NCI-H460 (cell line): ENCODE measurements at places on chromosomes 2 and 18. TPM values are rescaled to one million over a fixed set of nuclear protein-coding genes. Genes with fewer than 3 reads are reported as not detected.
A peak's percentile ranks its signal among the peaks of the same experiment; 100 is the strongest.

HOXD3 gene
- not detected in 2 replicates for total RNA-seq

DNA sequence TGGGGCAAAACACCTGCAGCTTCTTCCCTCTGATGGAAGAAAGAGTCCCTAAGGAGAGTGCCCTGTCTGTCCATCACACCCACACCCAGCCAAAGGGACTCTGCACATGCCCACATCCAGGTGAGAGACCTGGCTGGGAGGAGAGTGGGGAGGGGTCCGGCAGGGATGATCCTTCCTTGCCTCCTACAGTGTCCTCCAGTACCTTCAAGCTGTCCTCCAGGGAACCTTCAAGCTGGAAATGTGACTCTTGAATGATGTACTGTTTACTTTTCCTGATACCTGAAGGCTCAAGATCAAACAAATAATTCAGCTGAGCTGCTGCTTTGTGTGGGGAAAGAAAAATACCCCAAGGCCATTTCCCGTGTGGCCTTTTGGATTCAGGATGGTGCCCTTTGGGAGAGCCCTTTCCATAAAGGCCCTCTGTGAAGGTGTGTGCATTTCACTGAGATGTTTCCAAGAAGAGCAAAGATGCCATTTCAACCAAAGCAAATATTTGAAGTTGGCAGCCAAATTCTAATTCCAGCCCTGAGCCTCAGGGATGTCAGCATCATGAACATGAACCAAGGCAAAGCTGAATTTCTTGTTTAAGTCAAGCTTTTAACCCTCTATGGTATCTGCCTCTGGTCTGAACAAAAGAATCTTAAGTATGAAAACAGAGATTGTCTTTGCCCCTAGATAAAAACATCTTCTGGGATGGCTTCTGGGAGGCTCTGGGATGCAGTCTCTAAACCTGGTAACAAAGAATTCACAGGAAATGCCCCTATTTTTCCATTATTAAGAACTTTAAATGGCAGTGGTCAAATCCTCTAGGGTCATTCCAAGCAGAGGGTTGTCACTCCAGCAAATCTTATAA is 11.1 kb downstream of the EVA1A start:
- DNase-seq = no peak

ANKRD62 gene
- total RNA-seq = not detected in 2 replicates

DNA sequence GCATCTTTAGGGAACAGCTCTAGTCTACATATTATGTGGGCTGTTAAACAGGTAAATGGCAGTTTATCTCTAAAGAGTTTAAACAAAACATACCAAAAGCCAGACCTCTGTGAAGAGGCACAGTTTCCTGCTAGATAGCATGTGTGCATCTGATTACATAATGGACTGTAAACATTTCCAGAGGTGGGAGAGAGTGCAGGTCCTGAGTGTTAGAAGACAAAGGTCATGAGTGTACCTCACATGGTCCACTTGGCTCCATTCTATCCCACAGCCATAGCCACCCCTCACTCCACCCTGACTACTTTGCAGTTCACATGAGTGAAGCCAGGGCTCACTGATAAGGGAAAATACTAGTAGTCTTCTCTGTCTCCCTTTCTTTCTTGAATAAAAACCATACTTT is 233.4 kb downstream of the MTX2 start:
- DNase-seq = no peak

GRCh38 chr2:140200307-140200706 is 1420.1 kb upstream of the NXPH2 start:
- DNase-seq = no peak

DNA sequence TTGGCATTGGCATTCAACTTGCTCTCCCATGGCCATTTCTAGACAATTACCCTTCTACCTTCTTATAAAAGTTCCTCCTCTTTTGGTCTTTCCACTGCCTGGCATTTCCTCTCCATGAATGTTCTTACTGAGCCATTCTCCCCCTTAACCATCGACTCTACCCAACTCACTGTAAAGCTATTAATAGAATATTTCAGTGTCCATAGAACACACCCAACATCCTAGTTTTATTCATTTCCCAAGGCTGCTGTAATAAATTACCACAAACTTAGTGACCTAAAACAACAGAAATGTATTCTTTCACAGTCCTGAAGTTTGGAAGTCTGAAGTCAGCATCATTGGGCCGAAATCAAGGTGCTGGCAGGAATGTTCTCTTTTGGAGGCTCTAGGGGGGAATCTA is 170.0 kb upstream of the ATP5MC3 start:
- no peak for DNase-seq

DNA sequence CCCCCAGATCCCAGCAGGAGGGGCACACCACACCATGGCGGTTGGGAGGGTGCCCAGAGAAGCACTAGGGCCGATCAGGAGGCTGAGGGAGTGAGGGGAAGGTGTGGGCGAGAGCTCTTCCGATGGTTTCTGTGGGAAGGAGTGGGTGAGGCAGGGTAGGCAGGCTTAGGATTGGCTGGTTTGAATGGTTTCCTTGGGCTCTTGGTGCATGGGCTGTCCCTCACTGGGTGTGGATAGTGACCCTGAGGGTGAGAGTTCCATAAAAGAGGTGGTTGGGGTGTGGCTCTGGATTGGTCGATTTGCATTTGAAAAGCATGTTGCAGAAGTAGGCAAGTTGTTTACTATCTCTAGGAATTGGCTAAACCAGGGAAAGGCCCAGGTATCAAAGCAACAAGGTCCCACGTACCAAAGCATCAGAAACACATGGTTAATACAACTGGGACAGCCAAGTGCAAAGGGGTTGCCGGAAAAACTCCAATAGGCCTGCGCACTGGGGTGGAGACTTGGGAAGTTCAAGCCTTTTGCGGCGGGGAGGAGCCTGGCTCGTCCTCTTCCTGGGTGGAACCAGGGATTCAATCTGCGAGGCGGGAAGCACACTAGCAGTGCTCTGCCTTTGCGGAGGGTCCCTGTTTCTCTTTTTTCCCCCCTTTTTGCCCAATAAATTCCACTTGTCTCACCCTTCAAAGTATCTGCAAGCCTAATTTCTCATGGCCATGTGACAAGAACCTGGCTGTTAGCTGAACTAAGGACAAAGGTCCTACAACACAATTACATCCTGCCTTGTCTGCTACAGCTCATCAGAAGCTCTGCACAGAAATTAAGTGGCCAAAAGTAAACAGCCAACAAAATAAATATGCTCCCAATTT is 43.2 kb downstream of the IL1R2 start:
- DNase-seq = no peak

GRCh38 chr18:9469685-9470084 is 5.6 kb upstream of the RALBP1 start:
- no peak for DNase-seq

OTOF gene
- total RNA-seq = not detected in 2 replicates

- no peak for DNase-seq
These were observed 31.7 kb downstream of the L3MBTL4 start for GRCh38 chr18:6382963-6383362.

GRCh38 chr18:22109535-22109934 is 59.9 kb upstream of the GATA6 start:
- no peak for DNase-seq

GRCh38 chr2:39523308-39524044 is 86.4 kb upstream of the MAP4K3 start:
- peak; percentile 38 for DNase-seq

DSC1 gene
- 0.10 and 0.14 TPM in 2 replicates for total RNA-seq

SAG gene
- not detected in 2 replicates for total RNA-seq
